Activated CD8-positive, alpha-beta memory T cell treated with anti-CD3 and anti-CD28 coated beads for 1 hour (primary cell): ENCODE measurements at places on chromosomes 12 and 14.

GRCh38 chr14:25622763-25623162 lies 572.8 kb upstream of the STXBP6 start:
- DNase-seq = no peak

- no peak for DNase-seq
These were observed 337.9 kb downstream of the NRXN3 start for GRCh38 chr14:78508023-78508422.

- no peak for DNase-seq
These were observed at the start of gene SOCS2 for GRCh38 chr12:93571925-93572711. Gene SOCS2, plus strand, starts transcription at chr12:93572675. Its CDS starts 223 bp downstream, at chr12:93572898.

DNA sequence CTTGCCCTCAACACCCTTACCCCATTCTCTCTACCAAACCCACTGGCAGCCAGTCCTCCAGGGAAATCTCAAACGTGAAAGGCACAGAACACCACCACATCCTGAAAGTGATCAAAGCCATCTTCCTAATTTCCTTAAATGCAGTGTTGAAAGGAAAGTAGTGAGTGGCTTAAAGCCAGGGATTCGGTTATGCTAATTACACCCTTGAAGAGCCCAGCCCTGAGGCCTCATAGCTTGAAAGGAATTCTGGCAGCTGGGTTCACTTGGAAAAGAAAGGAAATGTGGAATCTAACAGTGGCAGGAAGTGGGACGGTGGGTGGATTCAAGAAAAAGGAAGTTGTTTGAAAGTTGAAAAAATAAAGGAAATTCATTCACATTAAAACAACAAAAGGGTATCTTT lies 73.0 kb upstream of the FICD start:
- no peak for DNase-seq

GRCh38 chr14:81371802-81372201 lies 28.3 kb downstream of the STON2 start:
- DNase-seq = no peak

DNA sequence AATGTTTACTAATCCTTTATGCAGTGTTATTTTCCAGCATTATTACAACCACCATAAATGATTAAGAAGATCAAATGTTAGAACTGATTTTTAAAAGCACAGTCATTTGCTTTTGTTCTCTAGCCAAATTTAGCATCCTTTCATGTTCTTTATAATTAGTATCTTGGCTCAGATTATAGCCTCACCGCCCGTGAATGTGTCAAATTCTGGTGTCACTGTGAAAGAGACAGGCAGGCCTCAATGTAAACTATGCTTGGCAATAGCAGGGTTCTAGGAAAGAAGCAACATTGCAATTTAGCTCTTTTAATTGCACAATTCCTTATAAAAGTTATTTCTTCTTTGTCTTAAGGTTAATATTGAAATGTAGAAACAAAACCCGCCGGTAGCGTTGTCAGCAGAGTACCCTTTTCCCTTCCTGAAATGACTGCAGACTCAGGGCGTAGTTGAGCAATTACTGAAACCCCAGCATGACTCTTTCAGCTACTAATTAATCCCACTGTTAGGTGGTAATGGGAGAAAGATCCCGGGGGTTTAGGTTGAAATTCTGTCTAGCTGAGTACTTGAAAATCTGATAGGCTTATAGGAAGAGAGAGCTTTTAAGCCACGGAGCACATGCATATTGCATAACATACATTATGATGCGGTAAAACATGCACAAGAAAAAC lies 1600.5 kb upstream of the SEL1L start:
- DNase-seq = no peak

GRCh38 chr14:23079716-23080115 lies 15.2 kb downstream of the ACIN1 start:
- DNase-seq = no peak

DNA sequence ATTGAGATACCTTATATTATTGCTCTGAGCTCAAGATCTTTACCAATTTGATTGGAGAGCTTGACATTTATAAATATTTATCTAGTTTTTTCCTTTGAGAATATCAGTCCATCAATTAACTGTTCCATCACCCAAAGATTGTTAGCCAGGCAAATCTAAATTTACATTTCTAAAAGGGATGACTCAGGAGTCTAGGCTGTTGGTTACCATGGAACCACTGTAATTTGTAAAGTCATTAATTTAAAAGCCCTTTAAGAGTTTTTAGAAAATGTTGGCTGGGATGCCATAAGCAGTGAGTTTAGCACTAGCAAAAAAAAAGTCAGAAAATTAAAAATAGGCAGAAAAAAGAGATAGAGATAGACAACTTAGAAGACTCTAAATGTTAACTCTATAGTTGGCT lies 19.5 kb upstream of the SERPINA1 start:
- no peak for DNase-seq

GRCh38 chr14:104216457-104216856 lies 78.1 kb downstream of the KIF26A start:
- no peak for DNase-seq

DNA sequence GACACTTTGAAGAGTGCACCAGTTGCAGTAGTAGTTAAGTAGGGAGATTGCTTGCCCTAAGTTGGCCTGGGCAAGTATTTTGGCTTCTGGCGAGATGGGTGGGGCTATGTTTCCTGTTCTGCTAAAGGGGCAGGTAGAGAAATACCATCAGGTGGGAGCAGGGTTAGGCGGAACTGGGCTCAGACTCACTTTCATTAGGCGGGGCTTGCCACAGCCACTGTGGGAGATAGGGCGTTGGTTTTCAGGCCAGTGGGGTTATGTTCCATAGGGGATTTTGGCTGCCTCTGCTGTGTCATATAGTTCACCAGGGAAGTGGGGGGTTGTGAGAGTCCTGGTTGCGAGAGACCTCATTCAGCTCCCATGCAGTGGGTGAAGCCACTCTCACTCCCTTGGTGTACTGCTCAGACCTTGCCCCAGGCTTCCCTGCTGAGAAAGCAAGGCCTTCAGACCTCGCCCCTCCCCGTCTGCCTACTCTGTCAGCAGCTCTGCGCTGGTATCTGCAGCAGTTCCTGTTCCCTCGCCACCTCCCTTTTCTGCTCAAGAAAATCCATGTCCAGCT lies 43.3 kb downstream of the AEBP2 start:
- DNase-seq = peak; percentile 2

DNA sequence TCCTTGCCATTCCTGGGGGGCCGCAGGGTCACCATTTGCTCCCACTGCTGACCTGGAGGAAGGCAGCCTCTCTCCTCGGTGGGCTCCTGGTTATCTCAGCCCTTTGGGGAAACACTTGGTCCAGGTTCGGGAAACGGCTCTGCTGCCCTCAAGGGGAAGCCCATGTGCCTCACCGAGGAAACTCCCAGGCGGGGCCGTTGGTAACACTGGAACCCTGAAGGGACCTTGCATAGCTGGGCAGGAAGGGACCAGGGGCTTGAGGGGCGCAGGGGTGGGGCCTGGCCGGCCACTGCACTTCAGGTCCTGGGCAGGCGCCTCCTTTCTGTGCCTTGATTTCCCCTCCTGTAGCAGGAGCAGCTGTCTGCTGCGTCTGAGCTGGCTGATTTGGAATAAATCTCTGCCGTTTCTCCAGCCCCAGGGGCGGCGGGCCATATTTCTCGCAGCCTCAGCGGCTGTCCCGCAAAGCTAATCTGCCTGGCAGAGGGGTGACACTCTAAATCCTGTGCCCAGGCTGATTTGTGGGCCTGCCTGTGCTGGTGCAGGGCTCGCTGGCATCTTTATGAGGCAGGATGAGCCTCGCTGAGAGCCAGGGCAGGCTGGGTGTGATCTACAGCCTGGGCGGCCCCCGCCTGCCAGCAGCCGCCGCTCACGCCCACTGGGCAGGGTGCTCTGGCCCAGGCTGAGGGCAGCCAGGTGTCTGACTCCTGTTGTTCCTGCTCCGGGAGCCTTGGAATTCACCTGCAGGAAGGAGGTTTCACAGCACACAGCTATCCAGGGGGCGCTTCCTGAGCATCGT lies 49.7 kb downstream of the KIF26A start:
- no peak for DNase-seq

- no peak for DNase-seq
These were observed 387.2 kb downstream of the BMP4 start for GRCh38 chr14:53569446-53569845.

DNA sequence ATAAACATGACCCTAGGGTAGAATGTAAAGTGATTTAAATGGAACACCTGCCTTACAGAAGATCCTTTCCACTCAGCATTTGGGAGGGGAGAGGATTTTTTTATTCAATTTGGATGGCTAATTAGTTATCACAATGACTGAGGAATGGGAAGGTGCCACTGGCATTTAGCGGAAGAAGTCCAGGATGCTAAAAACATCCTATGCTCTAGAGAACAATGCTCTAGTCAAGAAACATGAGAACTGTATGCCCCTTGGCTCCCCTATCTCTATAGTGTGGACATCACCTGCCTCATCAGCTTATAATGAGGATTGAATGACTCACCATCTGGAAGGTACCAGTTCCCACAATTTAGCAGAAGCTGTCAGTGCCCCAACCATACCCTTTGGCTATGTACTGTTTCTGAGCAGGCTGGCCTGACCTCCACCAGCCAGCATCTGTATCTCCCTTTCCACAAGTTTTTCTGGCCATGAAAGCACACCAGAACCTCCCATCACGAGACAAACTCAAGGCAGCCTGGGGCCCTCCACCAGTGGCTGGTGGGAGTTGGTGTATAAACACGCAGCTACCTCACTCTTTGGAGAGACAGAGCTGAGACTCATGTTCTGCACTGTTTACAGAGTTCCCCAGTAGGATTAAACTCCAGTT lies 109.7 kb upstream of the VASH1 start:
- no peak for DNase-seq
